Fibroblast of lung (primary cell): ENCODE measurements at places on chromosomes 7 and 10.

DNA sequence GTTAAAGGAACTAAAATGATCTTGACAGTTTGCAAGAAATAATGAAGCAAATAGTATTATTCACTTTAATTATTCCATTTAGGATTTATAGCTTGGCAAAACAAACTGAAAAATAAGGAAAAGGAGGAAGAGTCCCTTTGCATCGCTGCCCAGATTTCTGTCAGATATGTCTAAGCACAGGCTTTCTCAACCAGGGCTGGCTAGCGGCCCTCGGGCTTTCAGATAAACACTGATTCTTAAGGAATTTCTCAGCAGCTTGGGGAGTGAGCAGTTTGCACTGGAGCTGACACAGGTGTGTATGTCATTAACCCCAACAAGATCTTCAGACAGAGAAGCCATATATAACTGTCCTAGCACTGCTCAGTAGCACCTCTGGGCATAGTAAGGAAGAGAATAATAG, 47.9 kb upstream of the SEMA3D start:
- peak; percentile 22 for DNase-seq

DNA sequence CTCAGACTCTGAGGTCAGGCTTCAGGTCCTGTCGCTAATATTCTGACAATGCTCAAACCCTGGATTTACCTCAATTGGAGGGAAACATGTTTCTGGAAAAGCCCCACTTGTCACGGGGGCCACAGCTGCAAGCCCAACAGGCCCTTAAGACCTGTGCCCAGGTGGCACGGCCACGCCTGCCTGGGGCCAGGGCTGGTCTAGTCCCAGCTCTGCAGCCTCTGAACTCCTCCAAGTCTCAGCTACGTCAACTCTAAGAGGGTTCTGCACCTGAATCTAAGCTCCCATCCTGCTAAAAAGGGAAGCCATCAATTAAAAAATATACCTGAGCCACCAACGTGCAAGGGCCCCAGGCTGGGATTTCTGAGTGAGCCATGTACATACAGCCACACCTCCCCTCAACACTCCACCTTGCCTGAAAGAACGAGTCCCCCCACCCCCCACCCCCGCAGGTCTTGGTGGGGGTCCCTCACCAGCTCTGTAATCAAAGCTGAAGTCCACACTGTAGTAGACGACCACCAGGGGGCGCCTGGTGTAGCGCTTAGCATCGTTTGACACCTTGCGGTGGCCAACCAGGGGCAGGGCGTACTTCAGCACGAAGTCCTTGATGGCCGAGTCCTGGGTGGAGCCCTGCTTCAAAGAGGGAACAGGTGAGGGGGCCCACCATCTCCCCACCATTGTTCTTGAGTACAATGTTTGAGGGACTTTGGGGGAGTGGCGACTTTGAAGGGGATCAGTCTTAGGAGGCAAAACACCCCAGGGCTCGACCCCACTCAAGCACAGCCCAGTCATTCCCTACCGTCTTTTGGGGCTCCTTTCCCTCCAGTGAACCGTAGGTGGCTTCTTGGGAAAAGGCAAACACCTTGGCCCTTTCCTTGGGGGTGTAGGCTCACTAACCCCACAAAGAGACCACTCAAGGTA, 22.6 kb downstream of the PDIA4 start:
- DNase-seq, result peak; percentile 54

DNA sequence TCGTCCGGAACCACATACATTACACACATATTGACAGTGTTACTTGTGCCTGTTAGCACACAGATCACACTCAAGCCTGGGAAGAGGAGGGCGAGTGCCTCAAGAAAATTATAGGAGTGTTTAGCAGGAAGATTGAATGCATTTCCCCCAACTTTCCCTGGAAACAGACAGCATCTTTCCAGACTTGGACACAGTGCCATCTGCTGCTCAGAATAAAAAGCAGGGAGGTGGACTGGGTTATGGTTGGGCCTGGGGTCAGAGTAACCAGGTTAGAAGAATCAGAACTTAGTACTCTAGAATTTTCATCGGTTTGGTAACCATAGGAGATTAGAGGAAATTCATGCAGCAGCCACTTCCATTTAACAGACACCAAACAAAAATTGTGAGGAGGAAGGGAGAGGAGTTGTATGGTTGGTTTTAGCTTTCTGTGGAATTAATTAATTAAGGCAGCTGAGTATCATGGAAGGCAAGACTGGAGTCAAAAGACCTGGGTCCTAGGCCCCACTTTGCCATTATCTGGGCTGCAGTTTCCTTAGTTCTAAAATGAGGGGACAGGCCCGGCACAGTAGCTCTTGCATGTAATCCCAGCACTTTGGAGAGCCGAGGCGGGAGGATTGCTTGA, 43.4 kb upstream of the OPTN start:
- peak; percentile 14 for DNase-seq

GRCh38 chr7:7125963-7126362, 56.4 kb upstream of the C1GALT1 start:
- no peak for DNase-seq

DNA sequence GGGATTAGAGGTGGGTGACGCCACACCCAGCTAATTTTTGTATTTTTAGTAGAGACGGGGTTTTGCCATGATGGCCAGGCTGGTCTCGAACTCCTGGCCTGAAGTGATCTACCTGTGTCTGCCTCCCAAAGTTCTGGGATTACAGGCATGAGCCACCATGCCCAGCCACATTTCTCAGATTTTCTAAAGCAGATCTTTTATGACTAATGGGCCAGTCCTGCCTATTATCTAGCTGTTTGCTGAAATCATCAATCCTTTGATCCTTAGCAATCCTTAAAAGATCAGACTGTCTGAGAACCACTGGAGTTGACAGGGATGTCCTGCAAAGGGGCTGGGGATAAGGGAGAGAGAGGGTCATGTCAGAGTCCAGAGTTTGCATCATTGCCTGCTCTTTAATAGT, 21.2 kb upstream of the ABCA13 start:
- no peak for DNase-seq

- peak; percentile 45 for DNase-seq
These were observed 8.4 kb upstream of the RBM28 start for GRCh38 chr7:128352153-128352537.

DNA sequence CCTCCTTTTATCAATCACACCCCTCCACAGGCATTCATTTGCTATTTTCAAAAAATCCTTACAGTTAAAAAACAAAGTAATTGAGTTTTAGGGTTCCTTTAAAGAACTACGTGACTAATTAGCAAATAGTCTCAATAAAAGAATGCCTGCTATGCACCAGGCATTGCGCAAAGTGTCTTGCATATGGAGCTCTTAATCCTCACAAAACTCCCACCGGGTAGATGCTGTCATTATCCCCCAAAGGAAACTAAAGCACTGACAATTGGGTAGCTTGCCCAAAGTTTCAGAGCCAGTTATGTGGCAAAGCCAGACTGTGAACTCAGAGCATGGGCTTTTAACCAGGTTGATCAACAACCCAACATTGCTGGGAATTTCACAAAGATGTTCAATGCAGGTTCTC, 305.7 kb downstream of the ELMO1 start:
- no peak for DNase-seq

DNA sequence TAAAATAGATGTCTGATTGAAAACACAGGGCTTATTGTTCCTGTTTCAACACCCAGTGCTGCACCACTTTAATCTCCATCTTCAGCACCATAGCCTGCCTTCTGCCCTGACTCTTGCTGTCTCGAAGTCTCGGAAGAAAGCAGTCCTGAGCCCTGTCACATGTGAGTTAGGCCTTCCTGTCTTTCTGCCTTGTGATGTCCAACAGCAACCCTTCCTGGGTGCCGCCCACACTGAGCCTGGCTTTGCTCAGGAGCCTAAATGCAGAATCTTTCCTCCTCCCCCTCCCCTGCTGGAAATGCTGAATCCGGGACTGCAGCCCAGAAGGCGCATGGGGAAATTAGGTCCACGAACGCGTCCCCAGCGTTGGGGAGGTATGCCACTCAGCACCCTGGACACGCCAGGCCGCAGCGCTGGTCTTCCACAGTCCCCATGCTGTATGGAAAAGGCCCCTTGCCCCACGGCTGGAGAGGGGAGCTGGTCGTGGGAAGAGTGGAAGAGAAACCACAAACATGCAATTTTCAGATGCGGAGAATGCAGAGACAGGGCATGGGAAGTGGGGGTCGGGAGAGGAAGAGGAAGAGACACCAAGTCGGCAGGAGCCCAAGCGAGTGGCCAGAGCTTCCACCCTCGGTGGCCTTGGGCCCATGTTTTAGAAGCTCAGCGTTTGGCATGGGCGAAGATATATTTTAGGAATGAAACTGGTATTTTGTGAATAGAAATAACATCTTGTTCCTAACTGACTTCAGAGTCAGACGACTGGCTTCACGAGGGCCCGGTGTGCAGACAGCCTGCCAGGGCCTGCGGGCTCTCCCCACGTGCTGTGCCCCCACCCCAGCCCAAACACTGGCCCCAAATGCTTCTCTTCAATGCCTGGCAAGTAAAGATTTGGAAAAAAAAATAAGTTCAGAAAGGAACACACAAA, 656.1 kb upstream of the FOXK1 start:
- DNase-seq, result no peak

GRCh38 chr7:1949681-1950055, 279.6 kb downstream of the ELFN1 start:
- no peak for DNase-seq

DNA sequence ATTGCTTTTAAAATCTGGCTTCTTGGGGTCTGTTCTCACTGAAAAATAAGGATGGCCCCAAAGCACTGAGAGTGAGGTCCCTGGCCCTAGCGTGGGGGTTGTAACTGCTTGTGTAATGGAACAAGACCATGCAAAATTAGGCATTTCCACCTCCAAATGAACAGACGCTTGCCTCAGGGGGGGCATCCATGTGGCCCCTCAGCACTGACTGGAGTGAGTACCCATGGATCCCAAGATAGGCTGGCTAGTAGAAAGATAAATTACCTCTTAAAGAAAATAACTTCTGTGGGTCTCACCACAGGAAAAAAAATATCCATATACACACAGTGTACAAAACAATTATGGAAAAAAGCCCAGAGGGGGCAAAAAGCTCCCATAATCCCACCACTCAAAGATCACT, 15.2 kb upstream of the CPA1 start:
- DNase-seq, result peak; percentile 82

DNA sequence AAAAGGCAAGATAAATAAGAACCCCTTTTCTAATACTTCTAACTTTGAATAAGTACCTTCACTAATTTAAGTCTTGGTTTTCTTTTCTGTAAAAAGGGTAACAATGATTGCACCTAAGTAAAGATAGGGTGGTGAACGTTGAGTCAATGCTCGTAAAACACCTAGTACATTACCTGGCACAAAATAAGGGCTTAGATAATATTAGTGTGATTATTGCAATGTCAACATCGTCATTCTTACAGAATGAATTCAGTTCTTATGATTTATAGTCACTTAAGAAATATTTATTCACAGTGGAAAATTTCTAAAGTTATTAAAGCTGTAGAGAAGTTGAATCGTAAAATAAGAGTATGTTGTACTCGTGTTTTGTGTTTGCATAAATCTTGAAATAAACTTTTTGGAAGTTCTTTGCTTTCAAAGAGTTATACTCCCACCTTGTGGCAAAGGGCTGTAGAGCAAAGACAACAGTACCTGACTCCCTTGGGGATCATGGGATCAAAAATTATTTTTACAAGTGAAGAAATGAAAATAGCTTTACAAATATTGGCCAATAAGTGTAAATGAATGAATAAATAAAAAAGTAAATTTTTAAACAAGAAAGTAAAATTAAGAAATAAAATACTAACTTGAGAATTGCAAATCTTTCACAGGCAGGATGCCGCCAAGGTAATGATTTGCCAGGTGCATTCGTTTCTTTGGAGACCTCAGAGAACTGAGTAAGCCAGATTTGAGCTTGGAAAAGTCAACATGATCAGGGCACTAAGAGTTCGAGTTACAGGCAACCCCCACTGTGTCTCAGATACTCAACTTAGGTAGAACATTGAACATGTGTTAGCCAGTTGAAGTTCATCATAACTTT, 285.8 kb upstream of the CACNA2D1 start:
- peak; percentile 67 for DNase-seq

DNA sequence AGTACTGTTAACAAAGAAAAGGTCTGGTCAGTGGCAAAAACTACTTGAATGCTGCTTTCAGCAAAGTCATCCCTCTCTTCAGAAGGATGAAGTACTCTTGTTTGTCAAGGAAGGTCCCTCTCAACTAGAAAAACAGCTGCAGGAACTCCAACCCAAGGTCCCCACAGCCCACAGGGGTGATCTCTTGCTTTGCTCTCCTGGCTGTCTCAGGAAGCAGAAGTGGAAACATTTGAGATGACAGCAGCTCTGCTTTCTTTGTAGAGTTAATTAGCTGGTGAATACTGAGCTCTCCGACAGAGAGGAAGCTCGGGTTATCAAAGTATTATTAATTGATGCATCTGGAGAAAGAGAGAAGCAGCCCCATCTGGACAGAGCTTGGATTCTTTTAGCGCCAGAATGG, 25.4 kb upstream of the LRGUK start:
- no peak for DNase-seq

DNA sequence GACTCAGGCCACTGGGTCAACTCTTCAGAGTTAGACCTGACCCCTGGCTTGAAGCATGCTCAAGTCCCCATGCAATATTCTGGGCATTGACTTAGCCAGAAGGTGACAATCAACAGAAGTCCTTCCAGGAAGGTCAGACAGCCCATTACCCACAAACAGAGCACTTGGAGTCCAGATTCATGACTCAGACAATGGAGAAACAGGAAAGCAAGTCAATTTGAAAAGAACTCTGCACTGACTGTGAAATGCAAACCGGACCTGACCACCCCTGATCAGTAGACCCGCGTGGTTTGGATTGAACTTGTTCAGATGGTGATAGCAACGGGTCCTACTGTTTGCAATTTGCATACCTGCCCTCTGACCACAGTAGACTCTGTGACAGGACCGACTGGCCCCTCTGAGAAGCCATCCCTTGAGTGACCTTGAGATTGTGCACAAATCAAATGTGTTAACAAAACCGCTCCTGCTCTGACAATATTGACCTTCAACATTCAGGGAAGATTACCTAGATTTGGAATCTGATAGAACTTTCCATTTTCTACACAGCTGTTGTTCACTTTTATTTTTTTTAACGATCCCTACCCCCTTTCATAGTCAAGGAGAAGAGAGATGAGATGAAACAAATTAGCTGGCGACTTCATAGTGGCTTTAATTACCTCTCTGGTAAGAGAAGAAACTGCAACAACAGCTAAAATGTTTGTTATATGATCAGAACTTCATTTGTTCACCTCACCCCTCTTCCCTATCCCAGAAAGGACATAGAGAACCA, 138.7 kb downstream of the NRP1 start:
- peak; percentile 82 for DNase-seq

- no peak for DNase-seq
These were observed 75.5 kb downstream of the CDK14 start for GRCh38 chr7:90671571-90671970.

DNA sequence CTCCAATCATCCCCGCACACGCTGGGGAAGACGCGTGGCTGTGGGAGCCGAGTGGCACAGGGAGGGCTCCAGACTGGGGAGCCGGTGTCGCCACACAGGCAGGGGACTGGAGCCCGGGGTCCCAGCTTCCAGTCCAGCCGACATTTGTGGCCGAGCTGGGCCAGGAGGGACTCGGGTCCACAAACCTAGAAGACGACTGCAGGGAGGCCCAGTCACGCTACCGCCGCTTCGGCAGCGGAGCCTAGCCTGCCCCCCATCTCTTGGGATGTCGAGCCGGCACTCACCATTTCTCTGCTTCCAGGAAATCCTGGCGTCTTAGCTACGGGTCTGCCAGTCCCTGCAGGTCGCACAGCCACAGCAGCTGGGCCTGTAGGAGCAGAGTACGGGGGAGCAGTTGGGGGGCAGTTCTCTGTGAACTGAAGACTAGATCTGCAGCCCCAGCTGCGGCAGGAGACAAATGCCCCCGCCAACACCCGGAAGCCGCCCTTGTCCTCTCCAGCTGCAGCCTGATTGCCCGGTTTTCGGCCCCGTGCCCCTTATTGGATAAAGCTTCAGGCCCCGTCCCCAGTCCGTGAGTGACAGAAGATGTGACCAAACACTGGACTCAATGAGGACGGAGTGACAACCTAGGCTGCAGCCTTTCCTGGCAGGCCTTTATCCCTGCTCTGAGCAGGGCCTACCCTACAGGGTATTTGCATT, 270.7 kb downstream of the ZNF33B start:
- DNase-seq, result peak; percentile 93
